ENCODE measurements at places on chromosomes 1 and 21.

GRCh38 chr1:214281021-214281719 lies at the start of gene SMYD2:
Gene SMYD2 (plus strand): TSS chr1:214281159. CDS start chr1:214281255, 96 bp downstream.
- DNase-seq: no peak

DNA sequence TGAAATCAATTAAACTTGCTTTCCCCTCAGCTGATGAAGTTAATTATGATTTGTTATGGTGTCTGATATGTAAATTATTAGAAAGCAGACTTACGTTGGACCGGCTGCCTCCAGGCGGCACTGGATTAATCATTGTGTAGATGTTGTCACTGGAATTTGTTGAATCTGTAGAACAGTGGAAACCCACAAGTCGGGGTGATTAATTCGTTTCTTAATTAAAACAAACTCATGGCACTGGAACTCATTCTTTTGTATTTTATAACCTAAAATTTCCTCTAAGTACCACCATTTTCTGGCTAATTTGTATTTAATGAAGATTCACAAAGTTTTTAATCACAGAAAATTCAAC lies 39.0 kb downstream of the MRPL37 start:
- no peak for DNase-seq

GRCh38 chr1:208189183-208189582 lies 55.0 kb downstream of the PLXNA2 start:
- no peak for DNase-seq

GRCh38 chr1:159005676-159006075 lies 4.0 kb upstream of the IFI16 start:
- DNase-seq: no peak

- no peak for DNase-seq
Measured at GRCh38 chr1:27736252-27736651, 10.5 kb downstream of the FAM76A start.

DNA sequence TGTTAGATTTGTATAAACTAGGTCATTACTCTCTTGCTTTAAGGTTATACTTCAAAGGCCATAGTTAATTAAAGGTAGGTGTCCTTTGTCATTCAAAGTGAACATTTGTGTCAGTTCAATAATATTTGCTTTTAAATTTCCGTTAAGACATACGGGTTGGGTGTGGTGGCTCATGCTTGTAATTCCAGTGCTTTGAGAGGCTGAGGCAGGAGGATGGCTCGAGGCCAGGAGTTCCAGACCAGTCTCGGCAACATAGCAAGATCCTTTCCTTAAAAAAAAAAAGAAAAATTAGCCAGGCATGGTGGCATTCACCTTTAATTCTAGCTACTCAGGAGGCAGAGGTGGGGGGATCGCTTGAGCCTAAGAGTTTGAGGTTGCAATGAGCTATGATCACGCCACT lies 80.4 kb downstream of the KIF26B start:
- DNase-seq: no peak

DNA sequence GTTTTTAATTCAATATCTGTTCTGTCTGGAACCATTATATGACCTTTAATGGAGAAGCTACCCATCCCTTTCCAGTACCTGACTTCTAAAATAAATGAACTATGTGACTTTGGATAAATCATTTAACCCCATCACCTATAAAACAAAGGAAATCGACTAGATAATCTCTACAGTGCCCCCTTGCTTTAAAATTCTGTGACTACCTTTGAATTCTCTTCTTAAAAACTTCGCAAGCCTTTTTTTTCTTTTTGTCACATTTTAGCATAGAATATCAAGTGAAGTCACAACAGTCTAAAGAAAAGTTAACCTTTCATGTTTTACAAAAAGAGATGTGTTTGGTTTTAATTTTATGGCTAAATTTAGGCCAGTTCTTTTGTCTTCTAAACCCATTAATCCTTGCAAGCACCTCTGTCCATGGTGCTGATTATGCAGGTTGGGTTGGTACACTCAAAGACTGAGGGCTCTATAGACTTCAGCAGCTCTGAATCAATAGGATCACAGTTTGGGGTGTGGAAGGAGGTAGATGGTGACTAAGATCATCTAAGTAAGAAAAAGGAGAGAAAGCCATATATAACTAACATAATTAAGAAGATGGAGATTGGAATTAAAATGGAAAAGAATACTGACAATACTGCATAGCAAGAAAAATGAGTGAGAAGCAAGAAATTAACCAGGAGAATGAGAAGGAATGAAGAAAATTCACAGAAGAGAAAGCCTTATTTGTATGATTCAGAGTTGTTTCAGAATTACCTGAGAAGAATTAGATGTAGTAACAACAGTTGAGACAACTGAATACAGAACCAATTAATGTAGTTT lies 59.2 kb downstream of the TBX15 start:
- no peak for DNase-seq

DNA sequence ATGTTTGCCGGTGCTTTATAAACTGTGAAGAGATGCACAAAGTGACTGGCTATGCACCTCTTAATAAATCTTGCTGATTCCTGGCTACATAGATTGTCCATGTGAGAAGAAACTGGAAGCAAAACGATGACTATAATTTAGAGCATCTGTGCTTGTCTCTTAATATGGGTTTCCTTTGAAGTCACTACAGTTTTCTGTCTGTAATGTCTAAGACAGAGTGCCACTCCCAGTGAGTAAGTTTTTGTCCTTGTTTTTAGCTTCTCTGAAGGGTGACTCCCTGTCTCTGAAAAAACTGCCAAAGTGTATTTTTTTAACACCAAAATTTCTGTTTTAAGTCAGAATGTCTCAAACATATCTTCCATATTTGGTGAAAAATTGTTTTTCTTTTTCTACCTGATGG lies 175.1 kb downstream of the FASLG start:
- no peak for DNase-seq

GRCh38 chr1:208928349-208929010 lies 655.0 kb upstream of the CAMK1G start:
- no peak for DNase-seq

GRCh38 chr1:35854989-35855700 lies 27.9 kb upstream of the AGO1 start:
- DNase-seq: no peak

GRCh38 chr1:222109836-222110235 lies 367.9 kb upstream of the DUSP10 start:
- DNase-seq: no peak

DNA sequence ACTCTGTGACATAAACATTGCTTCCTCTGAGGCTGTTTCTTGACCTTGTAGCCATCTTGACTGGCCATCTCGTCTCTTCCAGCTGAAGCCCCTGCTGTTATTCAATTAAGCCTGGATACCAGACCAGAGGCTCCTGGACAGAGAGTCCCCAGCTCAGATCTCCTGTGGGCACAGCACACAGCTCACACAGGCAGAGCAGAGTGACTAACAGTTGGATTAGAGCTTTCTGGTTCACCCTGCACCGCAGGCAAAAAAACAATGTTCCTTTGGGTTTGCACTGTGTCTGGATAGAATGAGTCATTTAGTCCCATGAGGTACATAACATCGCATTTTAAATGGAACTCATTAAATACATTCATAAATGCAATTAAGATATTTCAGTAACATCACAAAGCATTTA lies 33.4 kb upstream of the USH2A start:
- DNase-seq: peak; percentile 8

GRCh38 chr1:194544012-194544411 lies 1357.6 kb upstream of the B3GALT2 start:
- no peak for DNase-seq

- DNase-seq: no peak
Measured at GRCh38 chr1:117709249-117709691, 103.4 kb downstream of the TENT5C start.

- DNase-seq: no peak
Measured at GRCh38 chr1:93878501-93878888, 511 bp downstream of the DNTTIP2 start.

DNA sequence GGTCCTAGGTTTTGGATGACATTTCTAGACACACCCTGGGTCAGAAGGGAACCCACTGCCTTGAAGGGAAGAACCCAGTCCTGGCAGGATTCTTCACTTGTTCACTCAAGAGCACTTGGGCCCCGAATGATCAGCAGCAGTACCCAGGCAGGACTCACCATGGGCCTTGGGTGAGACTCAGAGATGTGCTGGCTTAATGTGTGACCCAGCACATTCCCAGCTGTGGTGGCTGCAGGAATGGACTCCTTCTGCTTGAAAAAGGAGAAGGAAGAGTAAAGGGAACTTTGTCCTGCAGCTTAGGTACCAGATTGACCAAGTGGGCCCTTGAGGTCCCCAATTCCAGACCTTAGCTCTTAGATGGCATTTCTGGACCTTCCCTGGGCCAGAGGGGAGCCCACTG lies 12.3 kb upstream of the SMAP2 start:
- DNase-seq: no peak

- DNase-seq: no peak
Measured at GRCh38 chr21:45618287-45618686, 25.2 kb upstream of the PCBP3 start.

DNA sequence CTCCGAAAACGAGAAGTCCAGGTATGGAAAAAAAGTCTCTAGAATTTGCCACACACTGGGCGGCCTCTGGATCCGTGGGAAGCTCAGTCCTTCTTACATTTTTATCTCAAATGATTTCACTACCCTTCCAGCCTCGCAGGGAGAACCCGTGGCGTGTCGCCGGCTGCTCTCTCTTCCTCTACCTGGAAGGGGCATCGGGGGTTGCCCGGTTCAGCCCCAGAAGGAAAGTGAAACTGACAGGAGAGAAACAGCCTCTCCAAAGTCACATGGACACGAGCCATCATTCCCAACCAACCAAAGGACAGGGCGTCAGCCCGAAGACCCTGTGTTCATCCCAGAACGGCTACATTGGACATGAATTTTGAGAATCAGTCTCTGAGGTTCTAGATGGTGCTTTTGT lies 182.5 kb downstream of the ADSS2 start:
- DNase-seq: no peak

DNA sequence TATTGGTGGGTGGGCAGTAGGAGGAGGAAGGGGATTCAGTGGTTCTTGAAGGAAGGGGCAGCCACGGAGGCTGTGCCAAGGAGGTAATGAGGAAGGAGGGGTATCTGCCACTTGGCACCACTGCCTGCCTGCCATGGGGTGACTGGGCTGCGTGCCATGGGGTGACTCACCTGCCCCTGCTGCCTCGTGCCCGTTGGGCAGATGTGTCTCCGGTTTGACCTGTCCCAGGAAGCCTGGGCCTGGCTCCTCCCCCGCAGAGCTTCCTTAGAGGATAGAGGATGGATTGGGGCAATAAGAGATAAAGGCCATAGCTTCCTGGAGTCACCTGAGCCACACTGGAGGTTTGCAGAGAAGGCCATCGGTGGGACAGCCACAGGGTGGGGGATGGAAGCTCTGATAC lies 1.7 kb downstream of the PADI3 start:
- DNase-seq: no peak

DNA sequence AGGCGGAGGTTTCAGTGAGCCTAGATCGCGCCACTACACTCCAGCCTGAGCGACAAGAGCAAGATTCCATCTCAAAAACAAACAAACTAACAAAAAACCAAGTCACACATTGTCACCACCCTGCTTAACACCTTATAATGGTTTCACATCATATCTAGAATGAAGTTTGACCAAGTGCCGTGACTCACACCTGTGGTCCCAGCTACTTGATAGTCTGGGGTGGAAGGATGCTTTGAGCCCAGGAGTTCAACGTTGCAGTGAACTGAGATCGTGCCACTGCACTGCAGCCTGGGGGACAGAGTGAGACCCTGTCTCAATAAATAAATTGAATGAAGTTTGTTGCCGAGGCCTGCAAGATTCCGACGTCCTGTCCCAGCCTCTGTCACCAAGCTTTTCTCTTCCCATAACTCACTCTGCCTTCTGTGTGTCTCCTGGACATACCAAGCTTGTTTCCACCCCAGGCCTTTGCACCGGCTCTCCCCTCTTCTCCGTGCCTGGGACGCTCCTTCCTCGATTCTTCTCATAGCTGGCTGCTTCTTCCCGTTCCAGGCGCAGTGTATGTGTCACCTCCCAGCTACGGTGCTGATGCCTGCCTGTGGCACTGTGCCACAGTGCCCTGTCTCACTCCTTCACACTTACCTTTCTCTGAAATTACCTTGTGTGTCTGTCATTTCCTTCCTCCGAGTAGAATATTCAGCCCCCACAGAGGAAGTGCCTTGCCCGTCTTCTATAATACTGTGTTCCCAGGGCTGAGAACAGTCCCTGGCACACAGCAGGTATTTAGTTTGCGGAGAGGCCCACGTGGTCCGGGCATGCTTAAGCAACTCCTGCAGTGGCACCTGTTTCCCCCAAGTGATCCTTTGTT lies 3.8 kb upstream of the SELENON start:
- no peak for DNase-seq

GRCh38 chr21:44572959-44573583 lies 458 bp upstream of the KRTAP10-4 start:
- no peak for DNase-seq

DNA sequence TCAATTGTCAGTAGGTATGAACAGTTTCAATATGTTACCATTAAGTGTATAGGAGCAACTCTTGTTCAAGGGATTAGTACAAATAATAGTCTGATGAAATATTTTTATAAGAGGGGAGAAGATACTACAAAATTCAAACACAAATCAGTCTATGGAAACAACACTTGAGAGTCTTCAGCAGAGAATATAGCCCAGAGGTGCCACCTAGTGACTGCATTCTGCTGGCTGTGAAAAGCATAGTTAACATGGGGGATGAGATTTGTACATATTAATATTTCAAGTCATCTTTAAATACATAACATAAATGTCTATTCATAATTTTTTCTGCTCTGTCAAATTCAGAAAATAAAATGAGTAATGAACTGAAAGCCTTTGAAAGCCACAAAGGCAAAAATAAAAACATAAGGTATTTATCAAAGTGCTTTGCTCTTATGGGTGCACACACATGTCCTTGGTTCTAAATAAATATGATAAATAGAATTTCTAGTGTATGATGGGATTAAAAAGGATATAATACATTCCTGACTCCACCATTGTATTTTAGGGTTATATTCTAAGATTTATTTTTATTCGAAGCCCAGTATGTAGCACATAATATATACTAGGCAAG lies 440.9 kb upstream of the ZRANB2 start:
- peak; percentile 8 for DNase-seq

GRCh38 chr1:26470878-26471497 lies 1.3 kb upstream of the HMGN2 start:
- DNase-seq: no peak

GRCh38 chr21:17089091-17089491 lies 423.8 kb upstream of the CXADR start:
- no peak for DNase-seq

DNA sequence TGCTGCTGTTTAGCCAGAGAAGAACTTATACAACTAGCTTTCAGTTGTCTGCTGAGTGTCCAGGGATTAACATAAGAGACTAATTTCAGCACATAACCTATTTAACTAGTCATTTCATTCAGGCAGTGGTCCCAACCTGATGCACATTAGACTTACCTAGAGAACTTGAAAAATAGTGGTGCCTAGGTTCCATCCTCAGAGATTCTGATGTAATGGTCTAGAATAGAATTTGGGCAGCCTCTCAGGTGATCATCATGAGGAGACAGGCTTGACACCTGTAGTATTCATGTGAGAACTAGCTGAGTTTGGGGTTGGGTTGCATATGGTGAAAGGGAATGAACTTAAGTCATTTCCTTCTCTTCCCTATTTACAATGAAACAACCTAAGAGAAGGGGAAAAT lies 24.8 kb downstream of the CNST start:
- no peak for DNase-seq

DNA sequence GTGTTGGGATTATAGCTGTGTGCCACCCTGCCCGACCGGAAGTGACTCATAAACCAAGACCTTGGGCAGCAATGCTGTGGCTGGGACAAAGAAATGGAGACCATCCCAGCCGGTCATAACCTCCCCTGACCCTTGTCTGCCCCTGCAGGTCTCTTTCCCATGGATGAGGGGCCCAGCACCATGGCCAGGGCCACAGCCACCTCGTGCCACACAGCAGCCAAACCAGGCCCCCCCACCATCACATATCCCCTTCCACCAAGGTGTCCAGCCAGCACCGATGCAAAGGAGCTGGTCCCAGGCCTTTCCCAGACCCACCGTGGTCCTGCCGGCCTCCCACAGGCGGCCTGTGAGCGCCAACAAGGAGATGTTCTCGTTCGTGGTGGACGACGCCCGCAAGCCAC lies 42.2 kb downstream of the FHAD1 start:
- DNase-seq: no peak

Measured in AG09309 (cell line).